Left cardiac atrium (tissue), 4 donors: ENCODE measurements at places on chromosomes 13 and 19.

- DNase-seq = peak; percentile 62
Observed at GRCh38 chr13:112768795-112769481, 79.1 kb downstream of the ATP11A start.

DNA sequence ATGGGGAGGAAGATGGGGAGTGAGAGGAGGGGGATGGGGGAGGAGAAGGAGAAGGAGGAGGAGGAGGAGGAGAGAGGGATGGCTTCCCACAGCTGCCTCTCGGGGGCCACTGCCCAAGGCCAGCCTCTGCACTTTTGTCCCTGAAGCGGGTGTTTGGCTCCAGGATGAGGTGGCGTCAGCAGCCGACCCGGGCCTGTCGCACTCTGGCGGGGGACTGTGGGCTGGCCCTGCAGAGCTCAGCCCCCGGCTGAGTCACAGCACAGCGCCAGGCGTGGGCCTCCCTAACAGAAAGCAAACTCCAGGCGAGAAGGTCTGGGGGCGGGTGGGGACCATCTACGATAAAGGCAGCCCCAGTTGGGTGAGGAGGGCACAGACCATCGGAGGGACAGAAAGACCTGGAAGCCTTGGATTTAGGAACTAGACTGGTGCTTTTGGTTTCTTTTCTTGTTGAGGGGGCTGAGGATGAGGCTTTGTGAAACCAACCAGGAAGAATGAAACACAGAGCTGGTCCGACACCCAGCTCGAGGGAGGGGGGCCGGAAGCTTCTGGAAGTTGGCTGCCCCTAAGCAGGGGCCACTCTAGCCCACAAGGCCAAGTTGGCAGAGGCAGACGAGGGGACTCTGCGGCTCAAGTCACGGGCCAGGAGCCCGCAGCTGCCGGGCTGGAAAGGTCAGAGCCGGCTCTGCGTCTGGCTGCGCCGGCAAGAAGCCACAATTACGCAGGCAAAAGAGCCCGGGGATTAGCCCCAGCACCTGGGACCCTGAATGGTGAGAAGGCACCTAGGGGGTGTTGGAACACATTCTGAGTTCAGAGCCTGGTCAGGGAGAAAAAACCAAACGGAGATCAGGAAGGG, 18.2 kb downstream of the LSM4 start:
- DNase-seq = peak; percentile 93

GRCh38 chr19:44649578-44650145, 6.0 kb downstream of the PVR start:
- no peak for DNase-seq

DNA sequence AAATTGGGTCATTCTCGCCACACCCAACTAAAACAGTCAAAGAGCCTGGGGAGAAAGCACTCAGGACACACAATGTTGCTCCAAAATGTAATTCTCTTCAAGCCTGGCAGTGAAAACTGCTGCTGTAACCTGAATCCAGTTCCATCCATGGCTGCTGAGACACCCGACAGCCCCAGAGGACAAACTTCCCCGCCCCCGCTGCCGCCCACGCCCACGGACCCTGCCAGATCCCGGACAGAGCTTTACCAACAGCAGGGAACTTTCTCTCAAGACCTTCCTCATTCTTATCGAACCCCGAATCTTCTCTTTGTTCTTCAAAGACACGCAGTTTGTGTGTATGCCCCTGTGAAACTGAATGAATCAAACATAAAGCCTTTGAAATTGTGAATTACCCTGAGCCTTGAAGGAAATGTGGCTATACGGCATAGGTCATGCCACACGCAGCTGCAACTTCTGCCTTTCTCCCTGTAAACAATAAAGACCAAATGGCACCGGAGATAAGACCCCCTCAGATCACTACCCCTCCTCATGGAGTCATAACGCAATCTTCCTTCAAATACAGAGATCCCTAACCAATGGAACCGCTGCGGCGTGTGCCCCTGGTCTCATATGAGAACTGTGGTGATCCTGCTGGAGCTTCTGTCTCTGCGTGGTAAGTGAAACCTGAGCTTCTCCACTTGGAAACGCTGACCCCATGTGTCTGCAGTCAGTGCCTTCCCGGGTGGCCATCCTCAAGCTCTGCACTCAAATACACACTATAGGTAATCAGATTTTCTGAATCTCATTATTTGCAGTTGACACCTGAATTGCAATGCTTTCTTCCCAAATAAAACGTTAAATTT, 4.8 kb upstream of the LAMP1 start:
- peak; percentile 47 for DNase-seq

DNA sequence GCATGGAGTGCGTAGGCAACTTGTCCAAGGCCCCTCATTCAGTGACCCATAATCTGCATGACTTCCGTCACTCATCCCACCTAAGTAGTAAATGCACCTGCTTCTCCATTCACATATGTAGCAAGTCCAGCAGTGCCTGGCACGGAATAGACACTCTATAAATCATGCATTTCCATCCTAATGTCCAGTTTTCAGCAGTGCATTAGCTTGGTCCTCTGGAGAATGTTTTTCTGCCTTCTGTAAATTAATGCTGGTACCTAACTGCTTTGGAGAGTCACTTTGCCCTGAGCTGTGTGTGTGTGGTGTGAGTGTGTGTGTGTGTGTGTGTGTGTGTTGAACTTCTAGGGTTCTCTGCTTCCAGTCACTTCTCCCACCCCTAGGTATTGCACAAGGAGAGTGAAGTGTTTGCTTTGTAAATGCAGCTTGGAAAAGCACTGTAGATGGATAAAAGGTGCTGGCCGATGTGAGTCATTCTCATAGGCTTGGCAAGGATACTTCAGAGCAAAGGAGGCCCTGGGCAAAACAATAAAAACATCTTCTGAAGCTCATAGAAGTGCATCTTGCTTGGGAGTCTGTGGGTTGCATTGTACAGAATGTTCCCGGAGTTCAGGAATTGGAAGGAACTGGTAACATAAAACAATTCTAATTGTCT, 181.8 kb downstream of the KATNAL1 start:
- DNase-seq = no peak

GRCh38 chr13:96650301-96650886, 343.9 kb downstream of the OXGR1 start:
- DNase-seq = no peak

GRCh38 chr19:18418483-18419194, 559 bp upstream of the SSBP4 start:
- DNase-seq = peak; percentile 60
